Ecto neural progenitor cell (in vitro differentiated cells): ENCODE measurements at places on chromosomes 16 and 17.

- no peak for DNase-seq
Measured at GRCh38 chr17:21368545-21369246, 7.5 kb upstream of the KCNJ12 start.

DNA sequence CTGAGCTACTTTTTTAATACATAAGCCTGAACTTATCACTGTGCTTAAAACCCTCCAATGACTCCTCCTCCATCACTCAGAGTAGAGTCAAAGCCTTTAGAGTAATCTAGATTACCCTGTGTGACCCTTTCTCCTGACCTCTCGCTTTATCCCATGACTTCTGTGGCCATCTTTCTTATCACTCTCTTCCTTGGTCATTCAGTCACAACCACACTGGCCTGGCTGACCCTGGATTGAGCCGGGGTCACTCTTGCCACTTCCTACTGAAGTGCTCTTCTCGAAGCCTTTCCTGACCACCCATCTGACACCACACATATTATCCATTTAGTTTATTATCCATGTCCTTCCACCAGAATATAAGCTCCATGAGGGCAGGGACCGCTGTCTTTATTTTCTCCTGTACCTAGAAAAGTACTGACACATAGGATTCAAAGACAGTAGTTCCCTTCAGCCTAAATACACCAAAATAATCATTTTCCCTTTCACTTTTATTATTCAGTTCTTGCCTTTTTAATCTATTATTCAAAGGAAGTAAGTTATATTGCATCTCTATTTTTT, 28.0 kb upstream of the ABCA9 start:
- DNase-seq: no peak

GRCh38 chr16:2339521-2340484, 725 bp downstream of the ABCA3 start:
- peak; percentile 76 for DNase-seq

- peak; percentile 81 for DNase-seq
Measured at GRCh38 chr16:75495076-75495674, at the start of gene CHST6. CHST6 (minus strand) TSS chr16:75495441; CDS start chr16:75479828, 15,613 bp downstream.

DNA sequence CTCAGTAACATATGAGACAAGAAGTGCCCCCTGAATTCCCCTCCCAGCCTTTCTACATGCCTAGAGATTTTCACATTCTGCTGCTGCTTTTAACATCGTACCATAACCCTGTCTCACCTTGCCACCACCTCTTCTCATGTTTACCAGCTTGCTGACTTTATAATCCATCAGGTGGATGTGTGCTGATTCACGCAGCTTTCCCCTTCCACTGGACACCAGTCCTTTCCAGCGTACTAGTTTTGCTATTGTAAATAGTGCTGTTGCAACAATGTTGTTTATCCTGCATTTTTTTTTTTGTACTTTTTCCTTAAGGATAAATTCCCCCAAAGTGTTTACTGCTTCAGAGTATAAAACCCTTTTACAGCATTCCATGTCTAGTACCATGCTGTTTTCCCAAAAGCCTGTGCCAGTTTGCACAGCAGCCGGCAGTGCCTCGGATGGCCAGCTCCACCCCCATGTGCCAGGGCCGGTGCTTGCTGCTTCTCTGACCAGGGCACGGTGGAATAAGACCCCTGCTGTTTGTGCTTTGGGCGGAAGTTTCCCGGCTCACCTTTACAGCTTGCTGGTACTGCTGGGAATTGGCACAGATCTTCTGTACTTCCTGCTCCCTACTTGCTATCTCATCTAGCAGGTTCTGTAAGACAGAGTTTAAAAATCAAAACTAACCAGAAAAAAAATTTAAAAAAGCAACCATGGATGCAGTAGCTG, 41.3 kb downstream of the UBN1 start:
- no peak for DNase-seq

DNA sequence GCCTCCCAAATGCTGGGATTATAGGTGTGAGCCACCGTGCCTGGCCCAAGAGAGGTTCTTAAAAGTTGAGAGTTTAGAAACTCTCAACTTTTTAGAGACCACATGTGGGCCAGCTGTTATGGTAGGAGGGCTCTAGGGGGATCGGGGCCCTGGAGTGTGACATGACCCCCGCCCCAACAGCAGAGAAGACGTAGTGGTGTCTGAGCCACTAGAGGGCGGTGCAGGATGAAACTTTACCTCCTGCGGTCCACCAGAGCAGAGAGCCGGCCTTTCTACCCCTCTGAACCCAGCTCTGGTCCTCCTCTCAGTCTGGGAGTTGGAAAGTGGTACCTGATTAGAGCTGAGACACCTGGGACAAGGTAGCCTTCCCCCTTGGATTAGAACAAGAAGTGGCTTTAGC, 7.4 kb downstream of the CDK5RAP3 start:
- peak; percentile 89 for DNase-seq

- no peak for DNase-seq
Measured at GRCh38 chr16:19844945-19845641, 39.6 kb downstream of the GPRC5B start.

DNA sequence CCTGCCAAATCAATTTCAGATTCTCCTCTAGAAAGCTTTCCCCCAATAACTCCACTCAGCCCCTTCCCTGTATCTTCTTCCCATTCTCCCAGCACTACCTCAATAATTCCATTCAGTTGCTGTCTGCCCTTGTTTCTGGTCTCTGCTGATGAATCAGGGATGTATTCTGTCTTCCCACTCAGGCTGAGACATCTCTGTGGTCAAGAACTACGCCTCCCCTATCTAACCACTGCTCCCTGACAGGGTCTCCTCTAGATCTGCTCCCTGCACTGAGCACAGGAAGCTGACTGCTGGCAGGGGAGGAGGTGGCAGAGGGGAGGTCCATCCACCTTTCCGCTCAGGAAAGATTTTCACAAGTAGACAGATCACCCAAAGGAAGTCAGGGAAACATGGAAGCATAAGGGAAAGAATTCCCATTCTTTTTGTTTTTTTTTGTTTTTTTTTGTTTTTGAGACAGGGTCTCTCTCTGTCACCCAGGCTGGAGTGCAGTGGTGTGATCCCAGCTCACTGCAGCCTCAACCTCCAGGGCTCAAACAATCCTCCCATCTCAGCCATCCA, 16.9 kb upstream of the SP2 start:
- no peak for DNase-seq

- peak; percentile 80 for DNase-seq
Measured at GRCh38 chr16:57115514-57116182, 23.3 kb downstream of the CPNE2 start.

- no peak for DNase-seq
Measured at GRCh38 chr17:38871247-38872015, 1.6 kb downstream of the LASP1 start.

- no peak for DNase-seq
Measured at GRCh38 chr16:75095204-75095621, 21.4 kb downstream of the LDHD start.

GRCh38 chr17:79361221-79361734, 249.6 kb downstream of the RBFOX3 start:
- no peak for DNase-seq

- no peak for DNase-seq
Measured at GRCh38 chr16:11409398-11409797, 64.1 kb downstream of the RMI2 start.
